ENCODE measurements at places on chromosomes 5 and 9.

DNA sequence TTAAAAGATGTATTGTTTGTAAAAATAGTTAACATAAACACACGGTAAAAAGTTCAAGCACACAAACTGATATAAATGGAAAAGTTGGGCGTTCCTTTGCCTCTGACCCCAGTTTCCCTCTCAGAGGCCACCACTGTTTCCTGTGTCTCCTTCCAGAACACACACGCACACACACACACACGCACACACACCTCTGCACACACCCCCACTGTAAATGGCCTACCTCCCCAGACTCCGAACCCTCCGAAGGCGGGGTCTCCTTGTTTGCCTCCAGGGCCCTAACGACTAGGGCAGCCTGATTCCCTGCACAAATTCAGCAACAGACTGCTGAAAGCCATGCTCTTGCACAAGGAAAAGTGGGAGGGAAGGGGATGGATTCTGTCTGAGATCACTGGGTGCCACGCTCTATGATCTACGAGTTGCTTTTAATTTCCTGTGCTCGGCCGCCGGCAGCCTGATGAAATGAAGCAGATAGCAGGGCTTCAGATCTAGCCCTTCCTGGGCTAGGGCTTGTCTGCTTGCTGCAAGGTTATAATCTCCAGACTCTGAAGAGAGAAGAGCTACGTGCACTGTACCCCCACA lies 184.0 kb upstream of the IL12B start:
- no peak for DNase-seq

GRCh38 chr9:115058175-115058574 lies 59.8 kb downstream of the TNC start:
- DNase-seq = no peak

DNA sequence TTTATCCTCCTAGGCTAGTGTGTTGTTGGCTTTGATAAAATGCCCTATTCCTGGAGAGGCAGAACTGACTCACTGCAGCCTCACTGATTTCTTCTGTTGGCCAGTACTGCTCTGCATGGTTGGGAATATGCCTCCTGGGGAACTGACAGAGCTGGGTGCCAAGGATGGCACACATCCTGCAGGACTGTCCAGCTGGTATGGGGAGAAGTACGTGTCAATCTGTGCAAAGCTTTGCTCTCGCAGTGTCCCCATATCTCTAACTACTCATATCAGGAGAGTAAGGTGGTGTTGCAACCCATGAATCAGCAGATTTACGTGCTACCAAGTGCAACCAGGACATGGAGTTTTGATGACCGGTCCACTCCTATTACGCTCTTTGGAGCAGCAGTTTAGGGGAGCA lies 74.7 kb downstream of the TEK start:
- DNase-seq = no peak

- DNase-seq = no peak
Measured at GRCh38 chr5:4700069-4700468, 440.1 kb upstream of the ADAMTS16 start.

GRCh38 chr5:108762660-108763059 lies 15.0 kb downstream of the FER start:
- DNase-seq = no peak

GRCh38 chr5:76652809-76653414 lies 29.7 kb upstream of the F2RL2 start:
- no peak for DNase-seq

DNA sequence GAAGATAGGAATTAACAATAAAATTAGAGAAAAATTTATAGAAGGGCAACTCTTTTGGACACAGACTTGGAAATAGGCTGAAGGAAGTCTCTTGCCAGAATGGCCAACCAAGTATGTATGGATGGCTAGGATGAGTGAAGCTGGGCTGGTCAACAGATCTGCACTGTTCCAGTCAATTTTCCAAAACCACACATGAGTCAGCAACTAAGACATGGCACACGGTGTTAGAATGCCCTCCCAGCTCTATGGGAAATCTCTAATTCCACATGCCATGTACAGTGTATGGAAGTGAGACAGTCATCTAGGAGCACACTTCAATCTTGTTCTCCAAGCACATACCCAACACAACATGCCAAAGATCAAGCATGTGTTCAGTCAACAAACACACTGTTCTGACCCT lies 129.6 kb downstream of the GLIS3 start:
- no peak for DNase-seq

- DNase-seq = no peak
Measured at GRCh38 chr5:93320920-93321445, 260.0 kb downstream of the NR2F1-AS1 start.

DNA sequence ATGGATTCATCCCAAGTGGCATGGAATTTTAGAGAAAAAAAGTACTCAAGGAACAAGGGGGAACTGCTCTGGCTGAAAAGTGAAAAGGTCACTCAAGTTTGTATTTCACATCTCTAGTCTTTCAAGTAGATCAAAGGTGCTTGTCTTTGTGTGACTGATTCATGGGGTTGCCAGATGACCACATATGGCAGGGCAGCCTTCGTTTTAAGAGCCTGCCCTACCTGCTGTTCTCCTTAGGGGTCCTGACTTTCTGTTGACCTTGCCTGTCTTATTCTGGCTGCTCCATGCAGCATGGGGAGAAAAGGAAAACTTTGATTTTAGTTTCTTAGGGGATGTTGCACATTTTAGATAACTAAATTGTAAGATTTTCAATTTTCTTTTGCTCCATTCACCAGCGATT lies 877.7 kb downstream of the TLE1 start:
- no peak for DNase-seq

GRCh38 chr5:109452661-109453060 lies 42.9 kb upstream of the PJA2 start:
- DNase-seq = no peak

DNA sequence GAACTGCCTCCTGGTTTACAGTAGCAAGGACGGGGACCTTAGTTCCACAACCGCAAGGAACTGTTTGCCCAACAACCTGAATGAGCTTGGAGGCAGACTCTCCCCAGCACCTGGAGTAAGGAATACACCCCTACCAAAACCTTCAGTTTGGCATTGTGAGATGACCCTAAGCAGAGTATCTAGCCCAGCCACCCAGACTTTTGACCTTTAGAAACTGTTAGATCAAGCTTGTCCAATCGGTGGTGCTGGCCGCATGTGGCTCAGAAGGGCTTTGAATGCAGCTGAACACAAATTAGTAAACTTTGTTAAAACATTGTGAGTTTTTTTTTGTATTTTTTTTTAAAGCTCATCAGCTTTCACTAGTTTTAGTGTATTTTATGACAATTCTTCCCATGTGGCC lies 86.9 kb upstream of the C9orf72 start:
- DNase-seq = no peak

- DNase-seq = no peak
Measured at GRCh38 chr5:53288511-53288910, 179.0 kb upstream of the MOCS2 start.

- DNase-seq = no peak
Measured at GRCh38 chr5:157072508-157072907, 13.6 kb upstream of the HAVCR1 start.

GRCh38 chr9:116362493-116362892 lies 208.9 kb downstream of the PAPPA start:
- no peak for DNase-seq

DNA sequence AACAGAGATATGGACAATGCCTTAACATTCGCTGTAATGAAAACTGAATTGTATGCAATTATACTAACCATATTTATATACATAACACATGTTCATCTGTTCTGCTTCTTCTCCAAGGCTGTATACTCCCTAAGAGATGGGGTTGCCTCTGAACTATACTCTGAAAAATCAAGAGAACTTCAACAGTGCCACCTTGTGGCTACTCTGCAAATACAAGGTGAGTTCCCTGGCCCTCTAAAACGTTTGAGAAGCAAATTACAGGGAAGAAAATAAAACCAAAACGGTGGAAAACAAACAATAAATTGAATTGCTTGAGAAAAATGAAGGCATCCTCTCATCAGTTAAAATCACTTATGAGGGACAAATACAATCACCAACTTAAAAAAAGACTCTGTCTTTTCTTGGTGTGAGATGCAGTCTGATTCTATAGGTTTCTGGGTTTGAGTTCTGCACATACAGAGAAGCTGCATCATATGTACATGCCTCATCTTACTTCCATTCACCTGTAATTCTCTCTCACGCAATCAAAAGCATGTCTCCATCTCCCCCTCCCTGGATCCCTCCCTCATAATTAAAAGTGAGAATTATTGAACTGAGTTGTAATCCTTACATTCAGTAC lies 98.6 kb downstream of the FBXW11 start:
- DNase-seq = peak; percentile 54

GRCh38 chr9:120308495-120308894 lies 271.5 kb downstream of the CDK5RAP2 start:
- DNase-seq = no peak

GRCh38 chr5:132481596-132482211 lies 8.9 kb downstream of the IRF1 start:
- DNase-seq = no peak

- peak; percentile 83 for DNase-seq
Measured at GRCh38 chr5:172716796-172717313, 54.1 kb downstream of the DUSP1 start.

GRCh38 chr5:167575330-167575729 lies 716.1 kb upstream of the WWC1 start:
- DNase-seq = no peak

GRCh38 chr5:73693573-73694061 lies 67.6 kb downstream of the ARHGEF28 start:
- DNase-seq = no peak

- DNase-seq = no peak
Measured at GRCh38 chr9:34994900-34995669, 5.5 kb downstream of the DNAJB5 start.

- DNase-seq = no peak
Measured at GRCh38 chr5:154196955-154197652, 6.6 kb downstream of the GALNT10 start.

GRCh38 chr9:17387565-17387964 lies 191.3 kb upstream of the SH3GL2 start:
- no peak for DNase-seq

DNA sequence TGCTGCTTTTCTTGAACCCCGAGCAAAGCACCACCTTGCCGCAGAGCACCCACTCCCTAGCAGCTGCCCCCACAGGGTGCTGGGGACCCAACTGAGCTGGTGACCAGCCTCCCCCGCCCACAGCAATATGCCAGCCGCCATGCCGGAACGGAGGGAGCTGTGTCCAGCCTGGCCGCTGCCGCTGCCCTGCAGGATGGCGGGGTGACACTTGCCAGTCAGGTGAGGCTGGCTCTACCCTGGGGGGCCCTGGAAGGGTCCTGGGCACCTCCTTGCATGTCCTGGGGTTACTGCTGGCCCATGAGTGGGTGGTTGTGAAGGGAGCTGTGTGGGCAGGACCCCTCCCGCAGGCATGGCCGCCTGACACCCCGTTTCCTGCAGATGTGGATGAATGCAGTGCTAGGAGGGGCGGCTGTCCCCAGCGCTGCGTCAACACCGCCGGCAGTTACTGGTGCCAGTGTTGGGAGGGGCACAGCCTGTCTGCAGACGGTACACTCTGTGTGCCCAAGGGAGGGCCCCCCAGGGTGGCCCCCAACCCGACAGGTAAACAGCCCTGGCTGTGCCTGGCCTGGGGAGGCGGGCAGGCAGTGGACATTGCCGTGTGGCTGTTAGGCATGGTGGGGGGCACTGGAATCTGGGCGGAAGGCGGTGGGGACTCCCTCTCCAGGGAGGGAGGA lies 7.2 kb downstream of the EGFL7 start:
- DNase-seq = no peak

DNA sequence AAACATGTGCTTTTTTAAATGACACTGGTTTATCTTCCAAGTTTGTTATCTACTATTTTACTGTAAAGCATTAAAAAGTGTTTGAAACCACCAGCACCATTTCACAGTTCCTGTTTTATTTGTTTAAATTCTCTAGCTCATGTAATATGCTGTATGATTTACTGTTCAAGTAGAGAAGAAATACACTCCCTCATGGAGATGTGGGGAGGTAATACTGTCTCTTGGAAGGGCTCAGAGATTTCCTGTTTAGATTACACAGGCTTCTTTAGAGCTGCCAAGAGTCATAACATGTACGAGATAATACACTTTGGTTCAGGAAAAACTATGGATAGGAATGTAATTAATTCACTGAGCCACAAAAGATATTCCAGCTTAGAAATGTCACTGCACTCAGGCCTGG lies 135.0 kb upstream of the CCDC152 start:
- no peak for DNase-seq

GRCh38 chr9:88230612-88231011 lies 92.3 kb upstream of the SPATA31C2 start:
- DNase-seq = no peak

DNA sequence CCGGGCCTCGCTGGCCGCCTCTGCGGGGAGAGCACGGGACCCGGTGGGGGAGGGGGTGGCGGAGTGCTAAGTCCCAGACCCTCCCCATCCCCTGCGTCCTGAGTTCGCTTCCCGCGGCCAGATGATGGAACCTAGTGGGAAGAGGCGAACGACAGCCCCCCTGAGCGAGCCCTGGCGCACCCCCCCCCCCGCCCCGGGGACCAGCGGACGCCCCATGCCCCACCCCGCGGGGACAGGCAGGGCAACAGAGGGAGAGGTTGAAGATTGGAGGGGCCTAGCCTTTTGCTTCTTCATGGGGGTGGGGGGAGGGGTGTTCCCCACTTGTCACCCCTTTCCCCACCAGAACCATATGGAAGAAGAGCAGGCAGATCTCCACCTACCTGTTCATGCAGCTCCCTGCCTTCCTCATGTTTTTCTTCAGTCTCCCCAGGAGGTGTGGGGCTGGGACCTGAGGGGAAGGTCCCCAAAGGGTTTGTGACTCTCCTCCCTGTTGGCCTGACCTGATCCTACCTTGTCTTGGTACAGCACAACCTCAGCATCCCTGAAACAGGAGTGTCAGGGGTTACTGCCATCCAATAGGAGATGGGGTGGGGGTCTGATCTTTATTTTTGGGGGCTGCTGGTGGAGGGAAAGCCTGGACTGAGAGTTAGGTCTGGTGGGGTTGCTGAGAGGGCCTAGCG lies 485 bp downstream of the FAM53C start:
- DNase-seq = no peak

DNA sequence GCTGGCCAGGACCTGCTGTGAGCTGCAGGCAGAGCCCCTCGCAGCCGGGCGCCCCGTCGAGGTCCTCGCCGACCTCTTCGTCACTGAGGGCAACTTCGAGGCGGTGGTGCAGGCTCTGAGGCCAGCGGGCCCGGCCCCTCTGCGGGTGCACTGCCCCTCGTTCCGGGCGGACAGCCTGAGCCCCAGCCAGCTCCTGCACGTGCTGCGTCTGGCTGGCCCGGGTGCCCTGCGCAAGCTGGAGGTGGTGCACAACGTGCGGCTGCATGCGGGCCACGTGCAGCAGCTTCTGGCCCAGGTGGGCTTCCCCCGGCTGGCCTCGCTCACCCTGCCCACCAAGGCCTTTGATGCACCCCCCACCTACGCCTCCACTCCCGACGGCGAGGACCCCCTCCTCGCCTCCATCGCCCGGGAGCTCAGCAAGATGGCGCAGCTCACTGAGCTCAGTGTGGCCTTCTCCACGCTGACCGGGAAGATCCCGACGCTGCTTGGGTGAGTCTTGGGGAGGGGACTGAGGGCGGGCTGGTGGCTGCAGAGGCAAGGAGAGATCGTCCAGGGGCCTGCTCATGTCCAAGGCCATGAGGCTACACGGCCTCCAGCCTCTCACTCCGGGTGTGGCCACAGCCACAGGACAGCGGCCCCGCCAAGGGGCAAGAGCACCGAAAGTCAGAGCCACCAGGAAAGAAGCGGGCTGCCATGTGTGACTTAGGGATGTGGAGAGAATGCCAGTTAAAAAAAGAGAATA lies 825 bp downstream of the LRRC14B start:
- no peak for DNase-seq
